ENCODE measurements at places on chromosomes 2 and 18.

- no peak for DNase-seq
Observed at GRCh38 chr2:178219247-178219646, 24.9 kb downstream of the OSBPL6 start.

GRCh38 chr2:215678094-215678493 lies 242.2 kb upstream of the FN1 start:
- DNase-seq: no peak

DNA sequence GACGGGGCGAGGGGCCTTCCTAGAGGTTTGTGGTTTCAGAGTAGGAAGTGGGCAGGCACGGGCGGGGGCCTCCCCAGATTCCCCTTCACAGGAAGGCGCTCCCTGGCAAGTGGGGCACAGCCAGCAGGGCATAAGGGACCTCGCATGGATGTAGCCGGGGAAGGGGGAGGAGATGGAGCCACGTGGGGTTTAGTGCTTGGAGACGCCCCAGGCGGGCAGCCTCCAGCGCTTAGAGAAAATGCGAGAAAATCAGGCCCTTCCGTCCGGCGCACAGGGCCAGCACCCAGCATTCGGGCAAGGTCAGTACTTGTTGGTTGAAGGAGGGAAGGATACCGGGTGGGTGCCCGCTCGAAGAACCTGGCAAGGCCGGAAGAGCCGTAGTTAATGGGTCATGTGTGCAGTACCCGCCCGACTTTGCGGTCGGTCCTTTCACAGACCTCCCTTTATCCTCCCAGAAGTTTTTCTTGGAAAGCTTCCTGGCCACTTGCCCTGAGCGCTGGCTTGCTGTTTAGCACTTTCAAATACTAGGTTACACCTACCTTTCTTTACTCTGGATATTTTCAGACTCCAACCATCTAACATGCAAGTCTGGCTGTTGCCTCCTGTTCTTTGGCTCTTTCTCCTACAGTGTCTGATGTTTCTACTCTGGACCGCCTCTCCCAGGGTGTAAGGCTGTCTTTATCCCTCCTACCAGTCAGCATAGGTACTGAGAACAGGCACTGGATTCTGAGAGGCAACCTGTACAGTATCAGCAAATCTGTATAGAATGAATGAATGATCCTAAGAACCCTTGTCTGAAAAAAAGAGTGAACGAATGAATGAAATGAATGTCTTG lies 78.1 kb downstream of the CIB4 start:
- no peak for DNase-seq

DNA sequence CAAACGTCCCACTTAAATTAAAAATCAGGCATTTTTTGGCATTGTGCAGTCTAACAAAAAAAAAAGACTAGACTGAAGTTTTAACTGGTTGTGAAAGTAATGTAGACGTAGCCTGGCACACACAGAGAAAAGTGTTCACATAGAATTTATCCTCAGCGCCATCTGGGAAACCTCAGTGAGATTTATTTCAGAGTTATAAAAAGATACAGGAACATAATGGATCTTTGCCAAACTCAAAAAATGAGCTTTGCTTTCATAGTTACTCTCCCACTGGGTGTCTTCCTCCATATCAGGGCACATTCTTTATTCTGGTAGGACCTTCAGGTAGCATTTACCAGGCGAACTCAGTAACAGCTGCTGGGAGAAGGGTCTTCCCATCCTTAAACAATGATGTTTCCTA lies 532.4 kb upstream of the SALL3 start:
- DNase-seq: no peak

DNA sequence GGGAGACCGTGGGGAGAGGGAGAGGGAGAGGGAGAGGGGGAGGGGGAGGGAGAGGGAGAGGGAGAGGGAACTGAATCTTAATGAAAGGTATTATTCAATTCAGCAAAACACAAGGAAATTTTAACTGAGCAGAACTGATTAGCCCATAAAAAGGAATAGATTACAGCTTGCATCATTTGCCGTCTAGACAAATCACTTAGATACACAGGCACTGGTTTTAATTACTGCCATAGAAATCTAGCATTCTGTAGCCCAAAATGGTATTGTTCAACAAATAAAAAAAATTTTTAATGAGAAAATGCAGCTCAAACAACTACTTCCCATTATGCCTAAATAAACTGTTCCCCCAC lies 7.9 kb upstream of the KCNF1 start:
- no peak for DNase-seq

GRCh38 chr2:159714247-159714930 lies 2.1 kb downstream of the MARCHF7 start:
- no peak for DNase-seq

DNA sequence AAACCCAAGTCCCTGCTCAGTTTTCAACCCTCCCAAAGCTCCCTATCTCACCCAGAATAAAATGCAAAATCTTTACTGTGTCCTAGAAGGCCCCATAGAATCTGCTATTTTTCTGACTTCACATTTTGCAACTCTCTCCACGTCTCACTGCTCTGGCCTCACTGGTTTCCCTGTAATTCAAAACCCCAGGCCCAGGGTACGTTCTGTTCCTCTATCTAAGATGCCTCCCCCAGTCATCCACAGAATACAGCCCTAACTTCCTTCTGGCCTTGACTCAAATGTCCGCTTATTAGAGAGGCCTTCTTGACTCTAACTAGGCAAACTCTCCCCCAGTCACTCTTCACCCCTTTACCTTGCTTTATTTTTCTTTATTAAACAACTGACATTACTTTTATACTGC lies 42.0 kb downstream of the FAM161A start:
- DNase-seq: no peak

- DNase-seq: no peak
Observed at GRCh38 chr2:232540441-232541041, 1.0 kb downstream of the CHRNG start.

GRCh38 chr18:34976899-34977837 lies 64.0 kb upstream of the MAPRE2 start:
- peak; percentile 36 for DNase-seq

GRCh38 chr2:147663153-147663961 lies 181.5 kb upstream of the ACVR2A start:
- no peak for DNase-seq

GRCh38 chr18:22838221-22838620 lies 94.9 kb upstream of the RBBP8 start:
- no peak for DNase-seq

DNA sequence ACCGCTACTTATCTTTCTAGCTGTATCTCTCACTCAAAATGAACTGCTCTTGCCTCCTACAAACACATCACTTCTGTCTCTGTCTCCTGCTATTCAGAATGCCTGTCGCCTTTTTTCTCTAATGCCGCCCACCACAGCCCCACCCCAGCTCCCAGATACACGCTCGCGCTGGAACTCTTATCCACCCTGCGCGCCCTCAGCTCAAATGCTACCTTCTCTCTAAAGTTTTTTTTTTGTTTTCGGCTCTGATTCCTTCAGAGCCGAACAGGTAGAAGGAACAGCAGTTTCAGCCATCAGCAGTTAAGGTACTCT lies 3.9 kb upstream of the SOS1 start:
- no peak for DNase-seq

- no peak for DNase-seq
Observed at GRCh38 chr2:201886504-201886903, 80.2 kb downstream of the CDK15 start.

- DNase-seq: no peak
Observed at GRCh38 chr2:30191819-30192271, 39.5 kb upstream of the LBH start.

- no peak for DNase-seq
Observed at GRCh38 chr2:12890066-12890465, 173.3 kb downstream of the TRIB2 start.

GRCh38 chr2:84914334-84914733 lies 8.9 kb downstream of the TMSB10 start:
- DNase-seq: no peak

GRCh38 chr2:204207866-204208265 lies 271.3 kb downstream of the ICOS start:
- DNase-seq: no peak

- no peak for DNase-seq
Observed at GRCh38 chr2:200431996-200432705, 77.7 kb downstream of the KCTD18 start.

- DNase-seq: no peak
Observed at GRCh38 chr18:13559754-13560153, 166.6 kb downstream of the FAM210A start.

DNA sequence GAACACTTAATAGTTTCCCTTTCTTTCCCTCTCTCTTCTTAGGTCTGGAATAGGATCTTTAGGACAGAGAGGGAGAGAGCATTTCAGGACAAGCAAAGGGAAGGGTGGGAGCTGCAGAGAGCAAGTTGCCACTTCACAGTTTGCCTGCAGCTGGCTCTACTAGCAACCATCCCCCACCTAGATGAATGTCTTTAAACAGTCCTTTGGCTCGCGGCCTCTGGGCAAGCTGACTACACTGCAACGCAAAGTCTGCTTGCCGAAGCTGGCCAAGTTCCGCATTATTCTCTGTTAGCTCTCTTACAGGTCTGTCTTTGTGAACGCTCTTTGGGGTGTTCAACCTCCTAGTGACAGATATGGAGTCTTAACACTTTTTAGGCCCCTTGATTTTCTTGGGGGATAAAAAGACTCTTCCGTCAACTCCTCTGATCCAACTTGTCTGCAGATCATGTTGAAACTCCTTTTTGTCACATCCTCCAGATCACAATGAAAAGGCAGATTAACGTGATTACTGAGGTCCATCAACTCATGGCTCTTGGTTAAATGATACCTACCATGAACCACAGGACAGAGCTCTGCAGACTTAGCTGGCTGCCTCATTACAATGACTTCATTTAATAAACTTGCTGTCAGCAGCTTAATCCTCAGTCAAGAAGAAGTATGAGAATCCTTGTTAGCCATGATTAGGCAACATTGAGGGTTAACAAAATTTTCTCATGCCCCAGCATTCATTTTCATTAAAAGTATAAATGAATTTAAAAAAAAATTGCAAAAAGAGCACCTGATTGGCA lies 74.6 kb downstream of the SLC4A3 start:
- DNase-seq: no peak

GRCh38 chr2:126658319-126658904 lies 2.5 kb downstream of the GYPC start:
- no peak for DNase-seq

DNA sequence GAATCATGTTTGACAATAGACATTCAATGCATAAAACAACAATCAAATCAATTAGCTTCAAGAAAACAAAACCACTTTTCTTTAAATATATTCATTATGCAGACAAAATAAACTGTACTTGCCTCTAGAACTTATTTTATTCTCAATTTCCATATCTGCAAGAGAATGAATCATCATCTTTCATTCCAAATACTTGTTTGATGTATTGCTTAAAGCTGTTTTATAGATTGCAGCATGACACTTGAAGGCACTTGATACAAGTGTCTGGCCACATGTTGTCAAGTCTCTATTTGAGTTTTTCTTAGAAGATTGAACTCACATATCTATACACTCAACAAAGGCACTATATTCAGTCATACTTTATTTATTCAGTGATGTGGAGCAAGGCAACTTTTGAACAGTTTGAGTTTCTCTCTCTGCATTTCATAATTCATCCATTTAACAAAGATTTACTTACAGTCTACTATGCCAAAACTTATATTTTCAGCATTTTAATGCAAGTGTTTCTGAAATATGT lies 38.7 kb upstream of the DDX18 start:
- DNase-seq: no peak

GRCh38 chr18:39862341-39862740 lies 2092.7 kb upstream of the PIK3C3 start:
- no peak for DNase-seq

GRCh38 chr2:138269765-138270164 lies 231.8 kb upstream of the SPOPL start:
- DNase-seq: no peak

DNA sequence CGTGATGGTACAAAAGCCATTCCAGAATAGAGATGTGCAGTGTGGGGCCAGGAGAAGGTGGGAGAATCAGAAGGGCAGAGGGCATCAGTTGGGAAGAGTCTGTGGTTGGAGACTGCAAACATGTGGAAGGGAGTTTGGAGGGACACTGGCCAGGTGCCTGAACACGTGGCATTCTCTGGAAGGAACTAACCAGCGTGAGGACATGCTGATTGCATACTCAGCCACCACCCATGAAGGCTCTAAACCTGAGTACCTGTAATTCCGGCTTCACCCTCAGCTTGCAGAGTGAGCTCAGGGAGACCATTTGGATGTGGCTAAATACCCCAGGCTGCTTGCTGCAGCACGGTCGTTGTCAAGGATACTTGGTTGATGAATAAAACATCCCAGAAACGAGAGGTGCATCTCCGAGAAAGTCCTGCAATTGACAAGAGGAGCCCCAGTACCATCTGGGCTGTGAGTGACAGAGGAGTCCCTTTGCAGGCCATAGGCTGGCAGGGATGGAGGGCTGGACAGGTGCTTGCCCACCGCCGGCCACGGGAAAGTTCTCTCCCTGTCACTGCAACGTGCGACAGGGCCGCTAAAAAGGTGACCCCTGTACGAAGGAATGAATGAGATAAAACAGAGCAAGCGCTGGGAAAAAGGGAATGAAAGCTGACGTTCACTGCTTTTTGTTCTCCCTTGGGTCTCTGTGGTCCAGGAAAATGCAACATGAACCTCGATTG lies 5.0 kb downstream of the ACKR3 start:
- no peak for DNase-seq

DNA sequence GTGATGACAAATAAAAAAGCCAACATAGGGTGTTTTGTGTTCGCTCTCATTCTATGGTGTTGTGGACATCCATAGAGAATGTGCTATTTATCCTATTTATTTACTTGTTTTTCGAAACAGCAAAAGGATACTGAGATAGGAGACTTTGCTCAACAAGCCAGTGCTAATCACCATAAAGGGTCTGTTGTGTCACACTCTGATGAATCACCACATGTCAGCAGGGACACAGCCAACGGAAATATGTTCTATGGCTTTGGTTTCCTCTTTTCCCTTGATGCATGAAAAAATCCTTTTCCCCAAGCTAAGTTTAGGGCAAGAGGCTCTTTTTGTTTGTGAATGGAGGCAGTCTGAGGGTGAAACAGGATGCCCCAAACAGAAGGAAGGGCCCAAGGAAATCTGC lies 154.3 kb downstream of the RNF152 start:
- no peak for DNase-seq

GRCh38 chr2:71220743-71221142 lies 6.2 kb downstream of the PAIP2B start:
- no peak for DNase-seq

- no peak for DNase-seq
Observed at GRCh38 chr2:239835056-239835455, 190.1 kb downstream of the NDUFA10 start.

DNA sequence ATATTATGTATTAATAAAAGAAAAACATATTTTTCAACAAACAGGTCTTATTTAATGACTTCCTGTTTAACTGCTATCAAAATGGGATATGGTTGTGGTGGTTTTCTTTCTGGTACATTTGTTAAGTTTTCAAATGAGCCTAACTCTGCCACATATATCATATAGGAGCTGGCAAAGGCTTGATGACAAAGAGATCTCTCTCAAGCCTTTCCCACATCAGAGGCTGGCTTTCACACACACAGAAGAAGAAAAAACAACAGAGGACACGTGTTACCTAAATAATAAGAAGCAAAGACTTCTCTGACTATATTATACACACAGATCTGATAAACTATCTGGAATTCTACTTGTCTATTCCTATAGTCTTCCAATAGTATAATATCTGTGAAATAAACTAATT lies 46.1 kb downstream of the CFAP36 start:
- DNase-seq: no peak
